ENCODE measurements at places on chromosomes 13 and 19.

DNA sequence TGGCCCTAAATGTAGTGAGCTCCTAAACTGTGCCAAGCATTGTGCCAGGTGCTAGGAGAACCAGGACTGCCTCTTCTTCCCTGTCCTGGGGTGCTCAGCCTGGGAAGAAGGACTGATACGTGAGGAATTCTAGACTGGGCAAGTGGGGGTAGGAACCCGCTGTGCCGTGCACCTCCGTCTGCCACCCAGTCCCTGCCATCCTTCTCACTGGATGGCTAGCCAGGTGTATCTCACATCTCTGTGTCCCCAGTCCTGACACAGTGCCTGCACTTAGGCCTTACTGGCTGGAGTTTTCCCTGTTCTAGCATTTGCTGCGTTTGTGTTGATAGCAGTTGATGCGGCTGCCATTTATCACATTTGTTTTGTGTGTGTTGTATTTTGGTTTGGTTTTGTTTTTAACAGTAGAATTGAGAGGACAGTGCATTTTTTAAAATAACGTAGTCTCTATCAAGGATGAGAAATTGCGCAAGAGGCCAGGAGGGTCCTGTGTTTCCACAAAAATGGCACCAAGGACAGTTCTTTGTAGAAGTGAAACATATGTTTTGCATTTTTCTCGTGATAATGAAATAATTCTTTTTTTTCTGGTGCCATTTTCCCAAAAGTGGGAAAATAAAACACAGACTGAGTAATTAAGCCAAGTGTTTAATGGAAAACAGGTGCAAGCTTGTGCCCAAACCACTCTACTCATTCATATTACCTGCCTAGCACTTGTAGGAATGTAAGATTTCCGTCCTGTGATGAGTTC lies 4.7 kb upstream of the GPR183 start:
- DNase-seq: no peak

GRCh38 chr13:46905249-46905648 lies 8.4 kb upstream of the HTR2A start:
- no peak for DNase-seq

GRCh38 chr13:98482476-98483444 lies 94.1 kb downstream of the STK24 start:
- no peak for DNase-seq

DNA sequence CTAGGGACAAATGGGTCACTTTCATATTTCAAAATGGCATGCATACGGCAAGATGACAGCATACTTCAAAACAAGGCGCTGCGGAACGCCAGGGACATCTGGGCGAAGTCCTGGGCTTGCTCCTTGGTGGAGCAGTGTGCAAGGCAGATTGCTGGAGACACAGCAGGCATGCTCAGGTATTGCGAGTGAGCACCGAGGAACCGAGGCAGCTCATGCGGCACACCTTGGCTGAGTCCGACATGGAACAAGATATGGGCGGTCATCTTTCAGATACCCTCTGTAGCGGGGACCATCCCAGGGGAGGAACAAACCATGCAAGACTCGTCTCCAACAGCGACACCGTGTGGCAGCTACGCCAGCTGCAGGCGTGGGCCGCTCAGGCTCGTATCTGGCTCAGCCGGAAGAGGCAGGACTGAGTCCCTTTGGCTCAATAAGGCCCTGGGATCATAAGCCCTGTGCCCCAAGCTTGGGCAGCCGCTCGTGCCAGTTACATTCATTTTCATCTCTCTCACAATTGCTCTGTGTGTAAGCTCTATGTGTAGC lies 112.4 kb downstream of the NUFIP1 start:
- no peak for DNase-seq

DNA sequence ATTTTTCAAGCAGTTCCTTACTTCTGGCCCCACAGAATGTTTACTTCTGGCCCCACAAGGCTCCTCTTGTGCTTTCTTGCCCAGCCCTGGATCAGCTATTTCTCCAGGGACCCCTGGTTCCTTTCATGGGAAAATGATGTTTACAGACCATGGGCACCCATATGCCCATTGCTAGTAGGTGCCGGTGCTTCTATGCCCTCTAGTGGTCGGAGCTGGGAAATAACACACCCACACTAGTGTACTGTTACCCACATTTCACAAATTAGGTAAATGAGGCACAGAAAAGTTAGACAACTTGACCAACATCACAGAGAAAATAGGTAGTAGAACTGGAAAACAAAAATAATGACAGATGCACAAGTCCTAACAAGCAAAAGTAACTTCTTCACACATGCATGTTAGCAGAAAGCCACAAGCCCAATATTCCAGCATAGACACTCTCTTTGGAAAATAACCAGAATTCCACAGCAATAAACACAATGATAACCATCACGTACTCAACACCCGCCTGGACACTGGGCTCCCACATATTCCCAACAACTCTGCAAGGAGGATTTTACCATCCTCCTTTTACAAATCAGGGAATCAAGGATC lies 1.3 kb upstream of the CEACAM6 start:
- DNase-seq: peak; percentile 59

DNA sequence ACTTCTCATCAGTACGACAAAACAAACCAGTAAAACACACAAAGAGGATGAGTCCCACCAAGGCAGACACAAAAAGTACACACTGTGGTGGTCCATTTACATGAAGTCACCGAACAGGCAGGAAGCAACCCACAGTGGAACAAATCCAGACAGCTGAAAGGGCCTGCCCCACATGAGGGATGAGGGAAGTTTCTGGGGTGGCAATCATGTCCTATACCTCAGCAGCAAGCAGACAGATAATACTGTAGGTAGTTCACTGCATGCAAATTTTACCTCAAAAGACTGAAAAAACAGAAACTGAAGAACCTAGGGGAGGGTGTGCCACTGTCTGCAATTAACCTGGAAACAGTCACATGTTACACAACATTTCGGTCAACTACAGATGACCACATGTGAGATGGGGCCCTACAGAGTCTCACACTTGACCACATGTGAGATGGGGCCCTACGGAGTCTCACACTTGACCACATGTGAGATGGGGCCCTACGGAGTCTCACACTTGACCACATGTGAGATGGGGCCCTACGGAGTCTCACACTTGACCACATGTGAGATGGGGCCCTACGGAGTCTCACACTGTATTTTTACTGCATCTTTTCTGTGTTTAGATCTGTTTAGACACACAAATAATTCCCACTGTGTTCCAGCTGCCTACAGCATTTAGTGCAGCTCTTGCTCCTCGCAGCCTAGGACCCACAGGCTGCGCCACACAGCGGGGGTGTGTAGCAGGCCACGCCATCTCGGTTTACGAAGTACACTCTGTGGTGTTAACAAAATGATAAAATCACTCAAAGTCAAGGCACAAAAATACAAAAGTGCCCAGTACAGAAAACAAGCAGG lies 22.2 kb downstream of the PCID2 start:
- no peak for DNase-seq

DNA sequence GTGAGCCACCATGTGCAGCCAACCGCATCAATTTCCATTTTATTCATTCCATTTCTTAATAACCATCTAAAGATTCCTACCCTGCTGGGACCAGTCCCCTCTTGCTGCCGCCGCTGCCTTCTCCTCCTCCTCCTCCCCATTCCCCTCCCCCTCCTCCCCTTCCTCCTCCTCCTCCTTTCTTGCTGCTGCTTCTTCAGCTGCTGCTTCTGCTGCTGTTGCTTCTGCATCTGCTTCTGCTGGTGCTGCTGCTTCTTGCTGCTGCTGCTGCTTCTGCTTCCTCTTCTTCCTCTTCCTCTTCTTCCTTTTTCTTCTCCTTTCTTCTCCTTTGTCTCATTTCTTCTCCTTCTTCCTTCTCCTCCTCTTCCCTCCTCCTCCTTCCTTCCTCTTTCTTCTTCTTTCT lies 20.0 kb upstream of the SPRYD7 start:
- no peak for DNase-seq

DNA sequence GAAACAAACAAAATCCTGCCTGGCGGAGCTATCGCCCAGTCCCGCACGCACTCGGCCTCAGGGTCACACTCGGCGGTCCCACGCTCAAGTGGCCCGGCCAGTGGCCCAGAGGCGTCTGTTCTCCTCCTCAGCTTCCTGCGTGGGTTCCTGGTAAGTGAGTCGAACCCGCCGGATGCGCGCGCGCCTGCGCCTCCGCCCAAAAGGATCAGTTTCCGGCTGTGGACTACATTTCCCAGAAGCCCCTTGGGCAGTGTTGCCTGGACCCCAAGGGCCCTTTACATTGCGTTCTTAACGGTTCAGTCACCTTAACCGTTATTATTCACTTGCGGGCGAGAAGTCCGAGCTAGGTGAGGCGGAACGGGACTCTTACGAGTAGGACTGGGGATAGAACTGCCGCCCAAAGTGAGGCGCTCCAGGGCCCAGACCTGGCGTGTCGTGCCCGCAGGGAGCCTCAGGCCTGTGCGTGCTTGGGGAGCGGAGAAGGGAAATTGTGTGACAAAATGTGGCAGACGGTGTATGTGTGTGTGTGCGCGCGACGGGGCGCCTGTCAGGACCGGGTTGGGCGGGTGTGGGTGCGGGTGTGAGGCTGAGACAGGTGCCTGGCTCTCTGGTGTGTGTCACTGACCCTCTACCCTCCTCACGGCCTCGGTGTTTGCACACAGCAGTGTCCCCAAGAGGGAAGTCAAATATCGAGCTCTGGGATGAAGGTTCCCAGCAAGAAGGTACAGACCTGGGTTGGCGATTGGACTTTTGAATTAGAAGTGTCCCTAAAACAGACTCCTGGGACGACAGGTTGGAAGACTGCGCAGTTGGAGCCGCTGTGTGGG lies at the start of gene ZNF546:
Gene ZNF546 (plus strand): TSS at position 250 of the 827 bp plus-strand sequence. CDS start 1,267 bp downstream, outside the sequence.
- DNase-seq: peak; percentile 87

- no peak for DNase-seq
Observed at GRCh38 chr19:33507021-33507956, 14.3 kb downstream of the PEPD start.

- no peak for DNase-seq
Observed at GRCh38 chr13:32837307-32837972, 178.8 kb upstream of the KL start.

- DNase-seq: no peak
Observed at GRCh38 chr13:103539721-103540381, 473.6 kb upstream of the SLC10A2 start.

- DNase-seq: no peak
Observed at GRCh38 chr13:34419025-34419424, 523.0 kb upstream of the NBEA start.

DNA sequence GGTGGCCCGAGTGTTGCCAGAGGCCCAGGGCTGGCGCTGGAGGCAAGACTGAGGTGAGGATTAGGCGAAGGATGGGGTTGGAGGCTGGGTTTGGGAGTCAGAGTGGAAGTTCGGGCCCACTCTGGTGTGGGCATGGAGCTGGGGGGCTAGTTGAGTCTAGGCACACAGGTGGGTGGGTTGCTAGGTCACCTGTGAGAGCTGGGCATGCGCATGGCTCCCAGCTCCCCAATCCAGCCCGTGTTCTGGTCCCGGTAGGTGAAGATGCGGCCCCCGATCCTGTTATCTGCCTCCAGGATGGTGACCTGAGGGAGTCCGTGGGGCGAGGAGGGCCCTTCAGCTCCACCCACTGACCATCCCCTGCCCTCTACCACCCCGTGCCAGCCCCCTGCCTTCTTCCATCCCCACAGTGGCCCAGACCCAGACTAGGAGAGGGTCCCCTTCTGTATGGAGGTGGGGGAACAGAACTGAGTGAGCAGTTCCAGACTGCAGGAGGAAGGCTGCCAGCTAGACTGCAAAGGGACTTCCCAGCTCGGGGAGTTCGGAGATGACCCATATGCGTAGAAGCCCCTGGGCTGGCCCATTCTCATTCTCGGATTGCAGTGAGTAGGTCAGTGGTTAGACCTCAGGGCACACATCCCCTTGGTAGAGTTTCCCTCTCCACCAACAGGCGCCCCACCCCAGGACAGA lies 1.7 kb downstream of the IL4I1 start:
- DNase-seq: no peak

DNA sequence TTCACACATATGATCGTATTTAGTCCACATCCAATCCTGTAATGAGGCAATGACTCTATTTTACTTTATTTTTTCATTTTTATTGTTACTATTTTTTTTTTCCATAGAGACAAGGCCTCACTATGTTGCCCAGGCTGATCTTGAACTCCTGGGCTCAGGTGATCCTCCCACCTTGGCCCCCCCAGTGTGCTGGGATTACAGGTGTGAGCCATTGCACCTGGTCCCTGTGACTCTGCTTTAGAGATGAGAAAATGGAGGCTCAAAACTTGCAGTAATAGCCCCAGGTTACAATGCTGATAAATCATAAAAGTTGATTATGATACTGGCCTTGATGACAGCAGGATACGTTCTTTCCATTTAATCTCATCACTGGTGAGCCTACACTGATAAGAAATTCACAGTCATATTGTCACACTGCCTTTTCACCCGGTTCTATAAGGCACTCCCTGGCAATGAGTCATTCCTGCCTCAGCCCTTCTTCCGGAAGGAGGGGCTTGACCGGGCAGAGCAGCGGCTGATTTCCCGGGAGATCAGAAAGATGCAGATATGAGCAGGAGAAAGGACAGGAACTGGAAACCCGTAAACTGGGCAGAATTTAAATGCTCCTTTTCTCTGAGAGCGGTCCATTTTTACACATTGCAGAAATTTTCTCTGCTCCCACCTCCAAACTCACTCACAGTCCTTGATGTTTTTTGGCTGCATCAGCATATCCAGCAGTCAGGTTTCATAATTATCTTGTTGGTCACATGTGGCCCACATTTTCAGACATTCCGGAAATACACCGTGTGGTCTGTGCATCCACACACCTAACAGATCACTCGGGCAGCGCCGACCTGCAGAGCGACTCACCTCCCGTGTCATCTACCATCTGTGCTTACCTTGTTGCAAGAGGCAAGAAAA lies 616.4 kb downstream of the EFNB2 start:
- no peak for DNase-seq

DNA sequence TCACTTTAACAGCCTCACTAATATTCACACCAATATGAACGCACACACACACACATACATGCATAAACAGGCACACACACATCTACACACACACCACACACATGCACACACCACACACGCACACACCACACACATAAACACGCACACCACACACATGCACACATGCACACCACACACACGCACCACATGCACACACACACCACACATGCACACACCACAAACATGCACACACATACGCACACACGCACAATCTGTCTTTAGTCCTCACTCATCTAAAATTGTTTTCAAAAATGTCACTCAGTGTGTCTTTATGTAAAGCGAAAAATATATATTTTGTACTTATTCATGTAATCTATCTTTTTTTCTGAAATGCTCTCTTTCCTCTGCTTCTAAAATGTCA lies 158.1 kb upstream of the SGCG start:
- no peak for DNase-seq

DNA sequence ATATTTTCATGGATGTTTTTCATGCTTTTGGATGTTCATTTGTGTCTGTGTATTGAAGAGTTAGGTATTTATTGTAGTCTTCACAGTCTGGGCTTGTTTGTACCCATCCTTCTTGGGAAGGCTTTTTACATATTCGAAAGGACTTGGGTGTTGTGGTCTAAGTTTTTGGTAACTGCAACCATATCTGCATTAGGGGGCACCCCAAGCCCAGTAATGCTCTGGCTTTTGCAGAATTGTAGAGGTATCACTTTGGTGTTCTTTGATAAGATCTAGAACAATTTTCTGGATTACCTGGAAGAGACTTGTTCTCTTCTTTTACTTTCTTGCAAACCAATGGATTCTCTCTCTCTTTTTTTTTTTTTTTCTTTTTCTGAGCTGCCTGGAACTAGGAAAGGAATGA lies 581.3 kb downstream of the DACH1 start:
- no peak for DNase-seq

Data from stimulated activated CD4-positive, alpha-beta T cell treated with anti-CD3 and anti-CD28 coated beads, Interleukin-2, amount 100 ng/mL, for 4 hours (primary cell).